Erythroblast (primary cell): ENCODE measurements at places on chromosomes 1 and 21.

DNA sequence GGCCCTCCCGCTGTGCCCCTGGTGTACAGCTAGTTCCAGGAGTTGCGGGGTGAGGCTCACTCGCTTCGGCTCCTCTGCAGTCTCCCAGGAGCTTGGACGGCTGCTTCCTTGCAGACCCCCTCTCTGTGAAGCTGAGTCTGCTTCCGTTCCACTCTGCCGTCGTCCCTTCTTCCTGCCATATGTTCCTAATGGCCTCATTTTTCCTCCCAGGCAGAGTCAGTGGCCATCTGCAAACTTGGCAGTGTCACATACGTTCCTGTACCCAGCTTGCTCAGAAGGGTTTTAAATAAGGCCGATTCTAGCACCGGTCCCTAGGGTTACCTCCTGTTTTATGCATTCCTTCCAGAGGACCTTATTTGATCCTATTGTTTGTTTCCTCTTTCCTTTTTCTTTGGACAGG, 21.3 kb downstream of the ACTL8 start:
- no peak for DNase-seq

DNA sequence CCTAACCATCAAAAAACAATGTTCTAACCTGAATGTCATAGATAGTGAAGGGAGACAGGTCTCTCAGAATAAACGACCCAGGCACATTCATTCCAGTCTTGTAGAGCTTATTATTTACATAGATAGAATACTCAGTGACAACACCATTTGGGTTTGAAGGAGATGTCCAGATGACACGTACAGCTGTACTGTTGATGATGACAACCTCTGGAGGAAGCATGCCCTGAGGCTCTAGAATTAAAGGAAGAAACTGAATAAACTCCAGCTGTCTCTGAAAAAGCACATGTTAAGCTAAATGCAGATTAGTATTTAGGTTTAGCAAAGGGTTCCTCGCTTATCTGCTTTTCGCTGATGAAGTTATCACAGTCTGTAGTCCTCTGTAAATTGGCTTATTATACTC, 277.2 kb downstream of the KCTD3 start:
- DNase-seq: no peak

GRCh38 chr1:171366816-171367215, 52.8 kb downstream of the FMO4 start:
- no peak for DNase-seq

GRCh38 chr1:154485106-154485505, 16.9 kb upstream of the TDRD10 start:
- DNase-seq: no peak

GRCh38 chr1:39348278-39348677, 143.2 kb upstream of the BMP8A start:
- DNase-seq: no peak
